ENCODE measurements at places on chromosomes 3 and 15.

DNA sequence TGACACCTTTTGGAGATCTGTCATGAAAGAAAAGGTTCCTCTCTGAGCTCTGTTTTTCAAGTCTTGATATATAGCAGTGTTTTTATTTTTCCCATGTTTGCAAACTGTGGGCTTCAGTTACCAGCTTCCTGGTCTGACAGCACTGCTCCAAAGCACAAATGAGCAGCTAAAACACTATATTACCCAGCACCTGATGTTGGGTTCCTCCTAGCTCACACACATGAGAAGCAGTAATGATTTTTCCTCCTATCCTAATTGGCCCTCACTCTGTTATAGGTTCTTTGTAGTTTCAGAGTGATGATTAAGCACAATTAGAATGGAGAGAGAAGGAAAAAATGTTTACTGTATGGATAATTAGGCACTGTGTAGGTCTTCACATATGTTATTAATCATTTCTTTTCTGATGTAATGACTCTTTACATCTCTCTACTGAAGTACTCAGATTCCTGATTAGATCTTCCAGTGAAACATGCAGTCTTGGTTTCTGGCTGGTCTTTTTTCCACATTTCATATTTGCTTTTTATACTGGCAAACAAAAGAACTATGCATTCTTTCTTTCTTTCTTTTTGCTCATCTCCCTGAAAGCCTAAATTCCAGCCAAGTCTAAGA, 939.7 kb downstream of the NSUN3 start:
- no peak for DNase-seq

- DNase-seq: no peak
These were observed 236.0 kb downstream of the UBE2E2 start for GRCh38 chr3:23439080-23439479.

GRCh38 chr3:156297582-156297981, 177.2 kb downstream of the KCNAB1 start:
- DNase-seq: no peak

- no peak for DNase-seq
These were observed 18.6 kb upstream of the SEC13 start for GRCh38 chr3:10339376-10339955.

DNA sequence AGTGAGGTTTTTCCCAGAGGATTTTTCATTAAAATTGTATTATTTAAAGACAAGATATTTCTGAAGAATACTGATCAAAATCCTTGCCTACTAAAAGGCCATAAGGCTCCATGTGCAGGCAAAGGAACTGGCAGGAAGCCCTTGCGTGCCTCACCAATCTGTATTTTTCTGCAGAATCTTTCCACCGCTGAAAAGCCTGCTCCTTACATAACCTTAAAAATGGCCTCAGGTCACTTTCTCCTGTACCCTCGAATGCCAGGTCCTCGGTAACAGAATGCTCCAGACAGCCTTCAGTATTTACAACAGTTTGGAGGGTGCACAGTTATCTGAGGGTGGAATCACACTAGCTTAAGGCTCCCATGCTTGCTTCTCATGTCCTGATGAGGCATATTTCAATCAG, 3.2 kb downstream of the MORC1 start:
- DNase-seq: no peak

DNA sequence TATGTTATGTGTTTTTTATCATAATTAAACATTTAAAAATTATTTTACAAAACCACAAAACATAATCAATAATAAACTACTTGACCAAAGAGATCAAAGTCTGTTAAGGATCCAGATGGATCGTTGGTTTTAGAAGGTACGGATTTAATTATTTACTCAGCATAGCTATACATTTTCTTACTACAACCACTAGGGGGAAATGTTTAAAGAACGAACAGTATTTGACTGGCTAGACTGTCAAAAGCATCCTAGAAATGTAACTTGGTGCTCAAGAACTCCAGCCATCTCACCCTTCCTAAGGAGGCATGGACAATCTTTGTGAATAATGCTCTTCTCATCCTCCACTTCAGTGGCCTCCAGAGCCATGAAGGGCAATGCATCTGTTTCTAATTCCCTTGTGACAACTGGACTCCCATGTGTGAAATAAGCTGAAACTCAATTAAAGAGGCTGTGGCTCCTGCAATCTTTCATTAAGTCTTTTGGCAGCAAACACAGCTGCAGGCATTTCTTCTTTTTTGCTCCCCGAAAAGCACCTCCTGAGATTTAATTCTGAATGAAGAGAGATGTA, 94.7 kb upstream of the TUSC7 start:
- DNase-seq: no peak

DNA sequence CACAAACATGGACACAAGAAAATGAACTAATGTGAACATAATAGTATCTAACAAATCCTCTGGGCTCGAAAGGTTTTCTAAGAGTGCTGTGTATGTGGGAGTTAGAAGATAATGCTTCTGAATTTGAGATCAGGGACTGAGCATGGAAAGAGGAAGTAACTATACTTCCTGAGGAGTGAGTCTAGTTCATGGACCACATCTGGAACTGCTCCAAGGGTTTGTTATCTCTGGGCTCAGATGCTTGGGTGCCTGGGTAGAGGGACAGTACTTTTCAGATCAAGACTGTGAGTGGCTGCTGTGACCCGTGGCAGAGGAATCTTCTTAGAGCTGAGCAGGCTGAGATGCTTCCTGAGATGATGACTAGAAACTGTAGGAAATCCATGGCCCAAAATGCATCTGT, 28.5 kb downstream of the TBC1D23 start:
- no peak for DNase-seq

All from central memory CD8-positive, alpha-beta T cell (primary cell).